T-helper 22 cell (primary cell): ENCODE measurements at places on chromosomes 2 and 18.

- DNase-seq: no peak
These were observed 571.3 kb upstream of the LRRTM4 start for GRCh38 chr2:78093436-78093835.

DNA sequence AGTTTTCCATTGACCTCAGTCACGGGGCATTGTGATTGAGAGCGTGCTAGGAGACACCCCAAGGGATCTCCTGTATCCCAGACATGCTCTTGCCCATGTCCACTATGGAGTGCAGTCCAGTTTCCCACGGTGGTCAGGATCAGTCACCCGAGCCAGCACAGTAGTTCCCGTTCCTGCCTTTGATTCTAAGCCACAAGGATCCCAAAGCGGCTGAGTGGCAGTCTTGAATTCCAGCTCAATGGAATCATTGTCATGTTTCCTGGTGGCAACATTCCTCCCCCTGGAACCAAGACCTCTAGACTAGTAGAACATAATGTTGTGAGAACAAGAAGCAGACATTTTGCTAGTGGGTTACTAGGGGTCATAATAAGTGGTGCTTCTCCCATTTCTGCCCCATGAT, 154.3 kb downstream of the SEPTIN10 start:
- DNase-seq: no peak

DNA sequence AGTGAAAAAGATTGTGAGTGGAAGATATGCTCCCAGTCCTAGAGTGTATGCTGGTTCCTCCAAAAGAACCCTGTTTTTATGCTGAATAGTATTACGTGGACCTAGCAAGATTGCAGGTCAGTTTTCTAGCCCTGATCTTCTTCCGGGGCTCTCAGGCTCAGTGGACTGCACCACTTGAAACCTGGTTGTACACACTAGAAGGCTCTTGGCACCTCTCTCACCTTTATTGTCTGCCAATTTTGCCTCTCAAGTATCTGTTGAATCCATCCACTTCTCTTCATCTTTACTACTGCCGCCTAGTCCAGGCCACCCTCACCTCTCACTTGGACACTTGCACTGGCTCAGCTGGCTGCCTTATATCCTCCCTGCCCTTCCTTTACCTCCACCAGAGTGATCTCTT, 16.8 kb downstream of the TTC39C start:
- DNase-seq: no peak

DNA sequence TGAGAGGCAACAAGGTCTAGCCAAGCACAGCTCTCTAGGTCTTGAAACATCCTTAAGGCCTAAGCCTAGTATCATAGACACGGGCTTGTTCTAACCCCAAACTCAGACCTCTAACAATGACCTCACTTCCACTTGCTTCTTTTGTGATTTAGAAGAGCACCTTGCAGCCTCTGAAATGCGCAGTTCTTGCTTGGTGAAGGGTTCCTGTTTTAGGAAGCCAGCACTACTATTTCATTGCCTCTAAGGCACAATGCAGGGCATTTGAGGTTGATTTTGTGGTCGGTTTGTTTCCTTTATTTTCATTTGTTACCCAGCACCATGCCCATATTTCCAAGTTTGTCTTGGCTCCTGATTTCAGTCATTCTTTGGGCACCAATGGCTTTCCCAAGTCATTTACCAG, 117.0 kb upstream of the CYP1B1 start:
- no peak for DNase-seq

- DNase-seq: no peak
These were observed 278.9 kb downstream of the SLC4A3 start for GRCh38 chr2:219906114-219907010.

GRCh38 chr2:176018708-176019107, 16.6 kb upstream of the LNPK start:
- DNase-seq: no peak

DNA sequence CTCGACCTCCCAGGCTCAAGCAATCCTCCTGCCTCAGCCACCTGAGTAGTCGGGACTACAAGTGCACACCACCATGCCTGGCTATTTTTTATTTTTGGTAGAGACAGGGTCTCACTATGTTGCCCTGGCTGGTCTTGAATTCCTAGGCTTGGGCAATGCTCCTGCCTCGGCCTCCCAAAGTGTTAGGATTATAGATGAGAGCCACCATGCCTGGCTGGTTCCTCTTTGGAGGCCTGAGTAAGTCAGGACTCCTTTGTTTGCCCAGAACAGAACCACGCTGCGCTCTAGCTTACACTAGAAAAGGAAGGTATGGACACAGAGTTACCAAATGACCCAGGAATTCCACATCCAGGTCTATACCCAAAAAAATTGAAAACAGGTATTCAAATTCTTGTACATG, 135.9 kb upstream of the SLC1A4 start:
- no peak for DNase-seq

DNA sequence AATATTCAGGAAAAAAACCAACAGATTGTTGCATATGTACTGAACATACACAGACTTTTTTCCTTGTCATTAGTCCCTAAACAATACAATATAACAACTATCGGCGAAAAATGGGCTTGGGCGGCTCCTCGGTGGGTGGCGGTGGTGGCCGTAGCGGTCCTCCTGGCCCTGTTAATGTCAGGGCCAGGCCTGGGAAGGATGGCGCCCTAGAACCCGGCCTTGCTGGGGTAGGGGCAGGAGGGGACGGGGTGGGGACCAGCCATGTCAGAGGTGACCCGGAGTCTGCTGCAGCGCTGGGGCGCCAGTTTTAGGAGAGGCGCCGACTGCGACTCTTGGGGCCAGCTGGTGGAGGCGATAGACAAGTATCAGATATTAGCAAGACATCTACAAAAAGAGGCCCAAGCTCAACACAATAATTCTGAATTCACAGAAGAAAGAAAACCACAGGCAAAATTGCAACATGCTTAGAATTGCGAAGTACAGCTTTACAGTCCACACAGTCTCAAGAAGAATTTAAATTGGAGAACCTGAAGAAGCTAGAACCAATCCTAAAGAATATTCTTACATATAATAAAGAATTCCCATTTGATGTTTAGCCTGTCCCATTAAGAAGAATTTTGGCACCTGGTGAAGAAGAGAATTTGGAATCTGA, 36.5 kb downstream of the ROCK2 start:
- no peak for DNase-seq

- DNase-seq: no peak
These were observed 41.4 kb upstream of the EML4 start for GRCh38 chr2:42127425-42128424.

- no peak for DNase-seq
These were observed 1432.2 kb upstream of the ACVR2A start for GRCh38 chr2:146412625-146413024.

DNA sequence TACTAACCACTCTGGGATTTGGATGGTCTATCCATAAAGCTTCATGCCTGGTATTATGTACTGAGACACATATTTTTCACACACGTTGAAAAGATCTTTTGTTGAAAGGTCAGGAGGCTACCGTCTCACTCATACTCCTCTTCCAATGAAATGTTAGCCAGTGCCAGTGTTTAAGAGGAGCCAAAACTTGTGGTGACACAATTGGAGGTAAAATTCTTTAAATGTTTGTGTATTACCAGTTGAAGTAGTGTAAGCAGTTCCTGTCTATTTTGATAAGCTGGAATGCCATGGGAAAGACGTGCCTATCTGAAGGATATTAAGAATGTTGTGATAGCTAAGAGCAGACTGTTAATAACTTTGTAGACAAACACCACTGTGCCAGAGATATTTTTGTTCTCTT, 32.1 kb downstream of the MARCHF7 start:
- no peak for DNase-seq

- DNase-seq: no peak
These were observed 5.0 kb downstream of the CNDP1 start for GRCh38 chr18:74539289-74539688.

- no peak for DNase-seq
These were observed 78.6 kb downstream of the BARD1 start for GRCh38 chr2:214730800-214731407.

DNA sequence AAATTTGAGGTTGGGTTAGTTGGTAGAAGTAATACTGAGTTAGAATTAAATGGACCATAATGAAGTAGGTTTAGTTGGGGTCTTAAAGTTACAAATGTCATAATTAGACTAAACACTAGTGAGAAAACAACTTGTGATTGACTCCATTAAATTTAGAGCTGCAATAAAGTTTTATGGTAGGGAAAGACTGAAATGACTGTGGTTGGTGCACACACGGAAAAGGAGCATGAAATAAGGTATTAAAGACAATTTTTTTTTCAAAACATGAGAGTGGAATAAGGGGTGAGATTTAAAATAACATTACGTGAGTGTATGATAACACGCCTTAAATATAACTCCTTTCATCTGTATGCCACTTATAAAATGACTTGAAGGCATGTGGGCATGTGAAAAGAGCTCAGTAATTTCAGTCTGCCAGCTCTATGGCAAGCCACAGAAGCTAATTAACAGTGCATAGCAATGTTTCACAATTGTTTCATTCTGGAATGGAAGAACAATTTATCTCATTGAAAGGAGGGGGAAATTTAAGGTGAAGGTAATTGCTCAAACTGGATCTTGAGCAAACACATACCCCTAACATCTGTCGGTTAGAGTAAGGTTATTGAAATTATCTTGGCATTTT, 1.4 kb downstream of the FRZB start:
- DNase-seq: no peak

GRCh38 chr2:128308284-128308731, 10.4 kb downstream of the HS6ST1 start:
- DNase-seq: no peak

- no peak for DNase-seq
These were observed 201.1 kb downstream of the DCC start for GRCh38 chr18:52541056-52541455.

DNA sequence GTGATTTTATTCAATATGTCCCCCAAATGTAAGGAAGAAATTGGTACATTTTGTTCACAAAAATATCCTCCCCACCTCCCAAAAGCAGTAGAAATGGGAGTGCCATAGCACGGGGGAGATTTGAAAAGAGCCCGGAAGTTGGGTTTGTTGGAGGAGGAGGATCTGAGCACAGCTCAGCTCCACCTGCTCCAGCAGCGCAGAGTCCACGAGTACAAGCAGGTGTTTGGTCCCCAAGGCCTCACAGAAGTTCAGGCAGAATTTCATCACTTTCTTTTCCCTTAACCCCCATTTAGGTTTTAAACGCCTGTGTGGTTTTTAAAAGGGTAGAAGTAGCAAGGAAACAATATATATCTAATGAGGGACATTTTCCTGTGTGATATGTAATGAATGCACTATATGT, 56.0 kb downstream of the TRAPPC12 start:
- no peak for DNase-seq

DNA sequence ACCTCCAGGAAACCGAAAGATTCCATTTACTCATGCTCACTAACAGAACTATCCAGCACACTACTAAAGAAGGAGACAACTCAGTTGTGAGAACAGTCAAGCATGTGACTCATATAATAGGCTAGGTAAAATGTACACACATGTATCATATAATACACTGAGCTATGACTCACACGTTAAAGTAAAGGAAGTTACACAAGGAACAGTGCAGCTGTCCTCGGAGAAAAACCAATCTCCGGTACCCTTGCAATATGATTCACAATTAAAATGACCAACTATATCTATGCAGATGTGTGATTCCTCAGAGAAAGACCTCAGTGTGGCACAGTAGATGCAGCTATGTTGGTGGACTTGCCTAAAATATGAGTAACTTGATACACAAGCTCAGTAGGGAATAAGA, 76.5 kb downstream of the STRN start:
- no peak for DNase-seq

DNA sequence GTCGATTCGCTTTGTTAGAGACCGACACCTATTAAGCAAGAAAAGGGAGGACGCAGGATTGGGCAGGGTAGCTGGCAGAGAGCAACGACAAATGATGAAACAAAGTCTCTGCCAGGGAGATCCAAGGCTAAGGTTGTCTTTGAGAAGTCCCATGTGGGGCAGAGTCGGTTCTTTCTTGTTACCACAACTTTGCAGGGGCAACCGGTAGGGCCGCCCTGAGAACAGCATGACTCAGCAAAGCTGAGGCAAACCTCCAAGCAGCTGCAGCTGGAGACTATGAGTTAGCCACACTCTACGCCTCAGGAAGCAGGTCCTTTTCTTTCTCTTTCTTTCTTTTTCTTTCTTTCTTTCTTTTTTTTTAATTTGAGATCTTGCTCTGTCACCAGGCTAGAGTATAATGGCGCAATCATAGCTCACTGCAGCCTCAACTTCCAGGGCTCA, 452.3 kb upstream of the ID2 start:
- no peak for DNase-seq

DNA sequence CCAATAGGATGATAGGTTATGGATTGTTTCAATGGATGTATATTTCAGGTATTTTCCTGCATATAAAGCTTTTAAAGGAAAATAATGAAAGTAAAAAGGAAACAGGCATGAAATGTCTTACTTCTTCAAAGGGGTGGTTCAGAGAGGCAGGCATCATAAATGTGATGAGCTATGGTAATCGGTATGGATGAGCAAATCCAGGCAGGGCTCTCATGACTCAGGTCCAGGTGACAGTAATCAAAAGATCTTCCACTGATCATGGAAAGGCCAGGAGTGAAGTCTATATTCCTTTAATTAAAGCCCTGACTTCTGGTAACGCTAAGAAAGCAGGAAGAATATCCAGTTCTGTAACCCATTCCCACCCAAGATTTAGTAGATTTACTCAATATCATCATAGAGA, 48.7 kb upstream of the RGPD4 start:
- no peak for DNase-seq

DNA sequence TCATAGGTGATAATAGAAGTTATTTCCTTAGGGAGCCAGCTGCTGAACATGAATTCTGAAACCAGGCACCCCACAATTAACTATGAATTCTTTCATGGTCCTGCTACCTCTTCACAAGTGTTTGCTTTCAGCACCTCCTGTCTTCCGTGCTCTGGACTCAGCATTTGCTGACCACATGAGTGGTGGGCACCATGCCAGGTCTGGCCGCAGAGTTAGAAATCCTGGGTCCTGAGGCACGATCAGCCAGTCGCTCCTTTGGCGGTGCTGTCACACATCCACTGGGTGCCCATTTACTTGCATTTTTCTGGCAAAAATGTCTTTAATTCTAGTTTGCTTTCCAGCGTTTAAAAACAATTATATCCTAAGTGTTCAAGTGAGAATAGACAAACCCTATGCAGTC, 196.4 kb upstream of the PXDN start:
- no peak for DNase-seq

- no peak for DNase-seq
These were observed 77.5 kb upstream of the ITPRID2 start for GRCh38 chr2:181814057-181814491.

- DNase-seq: no peak
These were observed 91.4 kb downstream of the B3GNT2 start for GRCh38 chr2:62287282-62287681.

GRCh38 chr2:228669690-228670089, 488.2 kb upstream of the SPHKAP start:
- no peak for DNase-seq

GRCh38 chr2:168239281-168239680, 8.1 kb downstream of the STK39 start:
- DNase-seq: no peak
